ENCODE measurements at places on chromosomes 1 and 21. TPM values are rescaled to one million over a fixed set of nuclear protein-coding genes. Genes with fewer than 3 reads are reported as not detected.
A peak's percentile ranks its signal among the peaks of the same experiment; 100 is the strongest.

DNA sequence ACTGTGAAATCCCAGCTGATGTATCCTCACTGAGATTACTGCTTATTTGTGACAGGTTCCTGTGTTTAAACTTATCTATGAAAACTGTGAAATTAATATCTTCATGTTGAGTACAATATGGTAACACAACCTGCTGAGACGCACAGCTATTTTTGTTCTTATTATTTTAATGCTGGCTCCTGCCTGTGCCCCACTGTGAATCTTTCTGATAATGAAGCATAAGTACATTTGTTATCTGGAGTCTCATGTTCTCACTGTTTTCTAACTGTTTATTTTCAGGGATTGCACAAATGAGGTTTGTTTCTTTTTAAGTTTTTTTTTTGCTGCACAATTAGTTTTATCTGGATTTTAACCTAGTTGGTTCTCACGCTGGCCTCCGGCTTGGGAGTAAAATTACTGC lies 39.9 kb upstream of the IFNAR2 start:
- DNase-seq = no peak

GRCh38 chr1:232695621-232696385 lies 65.9 kb upstream of the SIPA1L2 start:
- DNase-seq = no peak

GRCh38 chr1:61605607-61606321 lies 119.2 kb downstream of the TM2D1 start:
- no peak for DNase-seq

DNA sequence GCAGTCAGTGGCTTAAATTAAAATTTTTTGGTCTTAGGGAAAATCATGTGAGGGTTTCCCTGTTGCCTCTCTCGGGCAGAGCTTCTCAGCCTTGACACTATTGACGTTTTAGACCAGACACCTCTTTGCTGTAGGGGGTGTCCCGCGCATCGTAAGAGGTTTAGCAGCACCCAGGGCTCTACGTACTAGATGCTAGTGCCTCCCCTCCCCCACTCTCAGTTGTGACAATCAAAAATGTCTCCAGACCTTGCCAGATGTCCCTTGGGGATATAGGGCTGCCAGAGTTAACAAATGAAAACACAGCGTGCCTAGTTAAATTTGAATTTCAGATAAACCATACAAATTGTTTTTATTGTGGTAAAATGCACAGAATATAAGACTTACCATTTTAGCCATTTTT lies 293.3 kb downstream of the DISC1 start:
- no peak for DNase-seq

DNA sequence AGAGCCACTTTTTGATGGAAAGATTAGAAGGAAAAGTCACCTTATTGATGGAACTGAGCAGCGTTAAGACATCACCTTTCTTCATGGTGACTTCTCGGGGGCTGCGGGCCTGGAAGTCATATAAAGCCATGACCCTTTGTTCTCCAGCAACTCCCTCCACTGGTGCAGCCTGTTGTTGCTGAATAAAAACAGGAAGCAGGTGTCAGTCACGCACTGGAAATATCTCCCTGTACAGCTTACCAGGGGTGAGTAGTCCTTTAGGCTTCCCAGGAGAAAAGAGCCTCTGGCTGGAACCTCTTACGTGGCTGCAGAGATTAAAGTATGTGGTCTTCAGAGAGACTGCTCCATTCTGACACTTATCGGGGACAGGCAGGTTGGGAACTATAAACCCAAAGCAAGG lies 31.9 kb downstream of the SPTA1 start:
- DNase-seq = no peak

DNA sequence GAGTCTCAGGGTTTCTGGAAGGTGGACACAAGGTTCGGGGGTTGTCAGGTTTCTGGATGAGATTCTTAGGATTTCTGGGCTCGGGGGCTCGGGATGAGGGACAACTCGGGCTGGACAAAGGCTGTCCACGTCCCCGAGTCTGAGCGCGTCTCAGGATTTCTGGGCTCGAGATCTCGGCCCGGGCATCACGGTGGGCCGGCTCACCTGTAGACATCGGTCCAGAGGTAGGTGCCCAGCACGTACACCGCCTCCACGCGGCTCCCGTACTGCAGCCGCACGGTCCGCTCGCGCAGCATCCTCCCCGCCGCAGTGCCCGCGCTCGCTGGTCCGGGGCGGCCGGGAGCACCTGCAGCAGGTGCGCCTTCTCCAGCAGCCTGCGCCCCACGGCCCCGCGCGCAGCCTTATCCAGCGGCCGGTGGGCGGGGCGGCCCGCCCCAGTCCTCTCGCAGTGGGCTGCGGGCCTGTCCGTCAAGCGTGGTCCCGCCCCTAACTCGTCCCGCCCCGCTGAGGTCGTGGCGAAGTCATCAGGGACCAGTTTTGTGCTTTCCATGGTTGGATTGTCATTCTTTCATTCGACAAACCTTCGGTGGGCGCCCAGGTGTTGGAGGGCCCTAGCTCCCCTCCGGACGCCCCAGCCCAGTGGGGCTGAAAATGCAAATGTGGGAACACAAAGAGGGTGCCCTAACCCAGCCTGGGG lies at the start of gene PADI2:
PADI2 (minus strand) TSS at position 376 of the 697 bp plus-strand sequence; CDS start at position 296, 80 bp downstream.
- DNase-seq = peak; percentile 72

- no peak for DNase-seq
Observed at GRCh38 chr1:221344693-221345092, 397.2 kb downstream of the DUSP10 start.

GRCh38 chr1:160541622-160542302 lies 18.7 kb upstream of the SLAMF6 start:
- DNase-seq = no peak

GRCh38 chr1:96306809-96307560 lies 414.6 kb upstream of the PTBP2 start:
- no peak for DNase-seq

- no peak for DNase-seq
Observed at GRCh38 chr1:110798691-110799256, 74.2 kb upstream of the CD53 start.

- no peak for DNase-seq
Observed at GRCh38 chr1:63405021-63405420, 37.6 kb downstream of the ALG6 start.

- no peak for DNase-seq
Observed at GRCh38 chr1:174789399-174789798, 210.3 kb upstream of the CACYBP start.

- no peak for DNase-seq
Observed at GRCh38 chr1:150186789-150187559, 37.3 kb downstream of the PLEKHO1 start.

DNA sequence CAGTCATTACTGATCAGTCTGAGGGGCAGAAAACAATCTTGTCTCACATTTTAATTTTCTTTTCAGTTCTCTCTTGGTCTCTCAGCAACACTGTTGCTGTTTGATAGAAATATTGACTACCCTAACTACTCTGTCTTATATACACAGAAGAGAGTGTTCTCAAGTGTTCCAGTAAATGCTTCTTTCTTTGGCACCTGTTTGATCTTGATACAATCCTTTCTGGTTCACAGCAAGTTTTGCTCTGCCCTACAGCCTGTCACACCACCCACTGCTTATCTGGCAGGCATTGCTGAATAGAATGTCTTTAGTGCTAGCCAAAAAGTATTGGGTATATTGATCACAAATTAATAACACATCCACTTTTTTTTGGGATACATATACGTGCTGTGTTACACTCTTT lies 75.7 kb upstream of the WLS start:
- DNase-seq = no peak

DNA sequence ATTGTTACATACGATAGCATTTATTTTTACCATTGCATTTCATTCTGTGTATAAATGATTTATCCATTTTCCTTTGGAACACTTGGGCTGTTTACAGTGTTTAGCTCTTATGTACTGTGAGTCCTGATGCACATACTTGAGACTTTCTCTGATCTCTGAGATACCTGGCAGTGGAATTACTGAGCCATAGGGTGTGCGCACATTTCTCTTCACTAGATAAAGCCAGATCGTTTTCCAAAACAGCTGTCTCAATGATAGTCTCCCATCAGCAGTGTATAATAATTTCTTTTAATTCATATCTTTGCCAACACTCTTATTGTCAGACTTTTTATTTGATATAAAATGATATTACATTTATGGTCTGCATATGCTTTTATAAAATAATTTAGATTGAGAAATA lies 66.2 kb downstream of the VPS13D start:
- no peak for DNase-seq

DNA sequence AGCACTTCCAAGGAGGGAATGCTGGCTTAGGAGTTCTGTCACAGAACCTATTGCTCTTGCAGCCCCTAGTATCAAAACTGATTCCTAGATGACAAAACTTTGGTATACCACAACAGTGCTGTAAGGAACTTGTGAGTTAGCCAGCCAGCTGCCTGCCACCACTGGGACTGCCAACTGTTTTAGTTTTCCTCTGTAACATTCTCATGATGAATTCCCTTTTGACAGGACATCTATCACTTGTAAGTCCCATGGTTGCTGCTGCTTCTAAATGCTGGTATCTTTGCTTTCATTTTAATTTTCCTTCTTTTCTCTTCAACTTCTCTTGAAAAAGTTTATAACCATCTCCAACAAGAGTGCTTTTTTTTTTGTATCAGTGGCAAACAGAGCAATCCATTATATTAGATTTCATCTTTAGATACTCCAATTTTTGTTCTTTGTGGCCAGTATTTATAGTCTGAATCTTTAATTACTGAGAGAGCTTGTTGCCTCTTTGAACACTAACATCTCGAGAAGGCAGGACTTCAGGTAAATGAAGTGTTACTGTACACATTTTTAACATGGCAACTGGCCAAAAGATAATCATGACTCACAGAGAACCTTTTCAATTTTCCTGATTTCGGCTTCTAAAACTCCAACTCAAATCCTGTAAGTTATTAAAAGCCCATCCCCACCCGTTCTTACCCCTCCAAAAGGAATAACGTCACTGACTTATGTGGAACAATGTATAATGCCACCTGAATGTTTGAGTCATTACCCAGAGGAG lies 19.8 kb downstream of the DBT start:
- DNase-seq = no peak

GRCh38 chr21:46368533-46369285 lies 44.8 kb downstream of the PCNT start:
- no peak for DNase-seq

GRCh38 chr21:43603641-43604504 lies 55.4 kb downstream of the HSF2BP start:
- DNase-seq = no peak

DNA sequence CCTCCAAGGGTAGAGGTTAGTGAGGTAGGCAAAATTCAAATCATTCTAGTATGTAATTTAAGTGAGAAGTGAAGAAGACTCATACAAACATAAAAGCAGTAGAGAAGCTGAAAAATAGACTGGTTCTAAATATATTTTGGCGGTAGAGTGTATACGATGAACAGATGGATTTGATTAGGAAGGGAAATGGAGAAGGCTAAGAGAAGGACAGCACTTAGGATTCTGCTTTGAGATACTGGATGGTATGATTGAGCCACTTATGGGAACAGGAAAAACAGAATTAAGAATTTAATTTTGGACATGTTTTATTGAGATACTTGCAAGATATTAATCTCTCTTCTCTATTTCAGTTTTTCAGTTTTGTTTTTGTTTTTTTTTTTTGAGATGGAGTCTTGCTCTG lies 60.1 kb downstream of the EPB41 start:
- DNase-seq = no peak

DNA sequence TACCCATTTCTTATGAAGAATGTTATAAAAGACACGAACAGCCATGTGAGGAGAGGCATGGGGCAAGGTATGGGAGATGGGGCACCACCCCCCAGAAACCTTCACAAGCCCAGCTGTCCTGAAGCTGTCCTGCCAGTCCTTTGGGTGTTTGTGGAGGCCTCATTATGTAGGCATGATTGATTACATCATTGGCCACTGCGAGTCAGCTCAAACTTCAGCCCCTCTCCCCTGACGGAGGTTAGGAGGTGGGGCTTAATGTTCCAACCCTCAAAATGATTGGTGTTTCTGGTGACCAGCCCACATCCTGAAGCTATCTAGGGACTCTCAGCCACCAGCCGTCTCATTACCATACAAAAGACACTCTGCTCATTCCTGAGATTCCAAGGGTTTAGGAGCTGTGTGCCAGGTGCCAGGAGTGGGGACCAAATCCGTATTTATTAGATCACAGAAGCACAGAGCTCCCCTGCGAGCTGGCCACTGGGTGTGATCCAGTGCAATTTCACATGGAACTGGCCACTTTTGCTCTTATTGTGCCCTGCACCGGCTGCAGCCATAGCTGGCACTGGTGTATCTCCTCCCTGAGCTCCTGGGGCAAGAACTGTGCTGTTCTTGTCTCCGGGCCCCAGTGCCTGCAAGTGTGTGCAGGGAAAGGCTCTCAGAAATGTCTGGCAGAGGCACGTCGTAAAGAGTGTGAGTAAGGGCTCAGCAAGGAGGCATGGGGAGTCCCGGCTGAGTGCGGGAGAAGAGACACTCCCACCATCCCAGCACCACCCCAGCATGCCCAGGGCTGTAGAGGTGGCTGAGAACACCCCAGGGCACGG lies 10.5 kb downstream of the KIAA1614 start:
- no peak for DNase-seq

GRCh38 chr1:6783936-6784559 lies 1.2 kb upstream of the CAMTA1 start:
- no peak for DNase-seq

DNA sequence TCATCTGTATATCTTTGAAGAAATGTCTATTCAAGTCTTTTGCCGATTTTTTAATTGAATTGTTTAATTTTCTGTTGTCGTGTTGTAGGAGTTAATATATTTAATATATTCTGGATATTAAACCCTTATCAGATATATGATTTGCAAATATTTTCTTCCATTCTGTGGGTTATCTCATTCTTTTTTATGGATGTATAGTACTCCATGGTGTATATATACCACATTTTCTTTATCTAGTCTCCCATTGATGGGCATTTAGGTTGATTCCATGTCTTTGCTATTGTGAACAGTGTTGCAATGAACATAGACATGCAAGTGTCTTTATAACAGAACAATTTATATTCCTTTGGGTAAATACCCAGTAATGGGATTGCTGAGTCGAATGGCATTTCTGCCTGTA lies 100.3 kb upstream of the DMRTA2 start:
- DNase-seq = no peak

DNA sequence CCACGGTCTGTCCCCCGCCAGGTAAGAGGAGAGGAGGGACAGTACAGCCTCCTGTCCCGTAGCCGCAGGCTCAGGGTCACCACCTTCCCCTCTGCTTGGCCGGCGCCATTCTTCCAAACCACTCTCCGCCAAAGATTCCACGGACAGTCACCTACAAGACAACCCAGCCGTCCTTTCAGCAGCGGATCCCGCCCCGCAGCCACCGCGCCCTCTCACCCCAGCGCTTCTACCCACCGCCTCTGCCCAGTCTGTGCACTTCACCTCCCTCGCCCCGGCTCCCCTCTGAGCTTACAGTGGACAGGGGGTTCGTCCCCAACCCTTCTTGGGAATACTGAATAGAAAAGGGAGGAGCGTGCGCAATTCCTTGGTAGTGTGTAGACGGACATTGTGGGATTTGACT lies 319.6 kb downstream of the FAM72C start:
- DNase-seq = no peak

BLACAT1 gene
- 1.5 TPM for total RNA-seq

GPA33 gene
- 0.15 TPM for total RNA-seq

PYHIN1 gene
- total RNA-seq = 2.5 TPM

CCDC18 gene
- 4.1 TPM for total RNA-seq

ARHGAP30 gene
- 7.9 TPM for total RNA-seq

C1orf141 gene
- total RNA-seq = not detected

WDR64 gene
- total RNA-seq = not detected

Measured in breast epithelium (tissue), 4 donors.